ENCODE measurements at places on chromosomes 4 and X.

GRCh38 chr4:102663073-102663472 lies 97.7 kb downstream of the MANBA start:
- no peak for DNase-seq

- no peak for DNase-seq
These were observed 253.9 kb upstream of the NOCT start for GRCh38 chr4:138761638-138762220.

- no peak for DNase-seq
These were observed 31.2 kb downstream of the USP38 start for GRCh38 chr4:143215873-143216272.

DNA sequence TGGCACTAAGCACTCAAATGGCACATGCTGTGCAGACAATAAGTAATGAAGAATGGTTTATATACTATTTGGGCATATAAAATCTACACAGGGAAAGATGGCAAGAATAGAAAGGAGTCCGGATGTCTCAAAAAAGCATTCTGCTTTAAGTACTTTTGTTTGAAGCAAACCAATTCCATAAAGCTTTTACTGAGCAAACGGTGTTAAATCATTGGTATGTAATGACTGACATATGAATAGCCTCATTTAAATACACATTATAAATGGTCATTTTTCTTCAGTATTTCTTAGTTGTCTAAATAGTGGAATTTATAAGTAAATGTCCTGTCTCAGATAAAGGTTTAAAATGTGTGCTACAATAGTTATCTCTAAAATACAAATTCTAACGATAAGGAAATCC lies 6.0 kb downstream of the FBXO8 start:
- DNase-seq, result no peak

DNA sequence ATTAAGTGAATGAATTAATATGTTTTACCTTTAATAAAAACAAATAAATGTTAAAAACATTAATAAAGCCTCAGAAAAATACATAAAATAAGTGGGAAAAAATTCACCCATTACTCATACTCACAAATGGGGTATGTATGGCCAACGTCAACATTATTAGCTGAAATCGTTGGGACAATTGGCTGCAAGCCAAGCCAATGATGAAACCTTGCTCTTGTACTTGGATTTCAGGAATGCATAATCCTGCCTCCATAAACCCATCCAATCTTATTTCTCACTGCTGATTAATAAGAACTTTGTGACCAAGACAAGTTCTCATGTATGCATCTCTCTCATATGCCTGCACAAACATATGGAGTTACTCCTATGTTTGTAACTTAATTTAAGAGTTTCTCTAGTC lies 35.3 kb upstream of the ADAMTS3 start:
- DNase-seq, result no peak

- DNase-seq, result no peak
These were observed 268.1 kb downstream of the DKK2 start for GRCh38 chr4:106767991-106768390.

GRCh38 chr4:175405961-175406360 lies 406.1 kb downstream of the GPM6A start:
- no peak for DNase-seq

GRCh38 chr4:132865458-132865857 lies 283.6 kb upstream of the PCDH10 start:
- DNase-seq, result no peak

- no peak for DNase-seq
These were observed 37.5 kb upstream of the RASGEF1B start for GRCh38 chr4:81509191-81509590.

- DNase-seq, result no peak
These were observed 13.3 kb downstream of the ACOX3 start for GRCh38 chr4:8427262-8427661.

DNA sequence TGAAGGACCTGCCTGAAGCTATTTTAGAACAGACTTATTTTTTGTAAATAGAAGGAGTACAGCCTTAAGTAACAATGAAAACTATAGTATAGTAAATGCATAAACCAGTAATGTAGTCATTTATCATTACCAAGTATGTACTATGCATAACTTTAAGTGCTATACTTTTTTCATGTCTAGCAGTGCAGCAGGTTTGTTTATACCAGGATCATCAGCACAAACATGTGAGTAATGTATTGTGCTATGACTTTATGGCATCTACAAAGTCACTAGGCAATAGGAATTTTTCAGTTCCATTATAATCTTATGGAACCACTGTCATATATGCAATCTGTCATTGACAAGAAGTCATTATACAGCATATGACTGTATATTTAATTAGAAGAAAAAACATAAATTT lies 3.4 kb upstream of the ODAPH start:
- DNase-seq, result no peak

DNA sequence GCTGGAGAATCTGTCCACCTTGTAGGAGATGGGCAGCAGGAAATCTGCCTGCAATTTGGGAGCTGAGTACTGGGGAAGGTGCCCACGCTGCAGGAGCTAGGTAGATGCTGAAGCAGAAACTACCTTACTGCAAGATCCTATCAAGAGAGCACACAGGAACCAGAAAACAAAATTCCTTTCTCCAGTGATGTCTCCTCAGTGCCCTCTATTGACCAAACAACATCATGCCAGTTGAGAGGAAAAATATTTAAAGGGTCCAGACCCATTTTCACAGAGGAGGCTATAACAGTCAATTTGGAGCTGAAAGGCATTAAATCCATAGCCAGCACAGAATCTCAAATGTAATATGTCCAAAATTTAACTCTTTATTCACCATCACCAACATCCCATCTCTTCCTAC lies 406.8 kb downstream of the SLITRK2 start:
- DNase-seq, result no peak

GRCh38 chr4:8523766-8524165 lies 56.4 kb upstream of the GPR78 start:
- DNase-seq, result no peak

GRCh38 chr4:130851107-130851506 lies 1755.2 kb downstream of the C4orf33 start:
- DNase-seq, result no peak

- DNase-seq, result no peak
These were observed 40.3 kb downstream of the FANCB start for GRCh38 chrX:14832586-14832985.

GRCh38 chrX:18041656-18042055 lies 179.0 kb downstream of the BEND2 start:
- no peak for DNase-seq

- no peak for DNase-seq
These were observed 22.0 kb upstream of the EIF4E start for GRCh38 chr4:98950925-98951324.

DNA sequence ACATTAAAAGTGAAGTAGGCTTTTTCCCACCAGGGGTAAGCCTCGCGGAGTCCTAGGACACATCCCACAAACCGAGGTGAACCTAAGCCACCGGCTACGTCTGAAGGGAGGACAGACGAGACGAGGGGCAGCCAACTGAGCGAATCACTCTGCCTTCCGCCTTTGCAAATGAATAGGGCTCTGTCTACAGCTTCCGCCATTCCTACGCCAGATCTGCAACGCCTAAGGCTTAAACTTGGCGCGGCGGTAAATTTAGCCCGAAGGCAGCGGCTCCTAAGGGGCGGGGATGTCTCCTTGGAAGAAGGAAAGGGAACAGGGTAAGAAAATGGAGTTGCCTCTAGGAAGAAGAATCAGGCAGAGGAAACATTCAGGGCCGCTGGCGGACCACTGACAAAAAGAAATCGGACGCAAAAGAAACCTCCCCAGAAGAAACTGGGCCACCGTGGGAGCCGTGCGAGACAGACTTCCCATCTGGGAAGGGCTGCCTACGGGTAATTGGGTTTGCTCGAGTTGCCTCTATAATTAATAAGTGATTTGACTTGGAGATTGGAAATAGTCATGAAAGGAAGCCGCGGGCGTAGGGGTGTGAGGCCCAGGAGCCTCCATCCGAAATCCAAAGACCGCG lies 90.5 kb downstream of the BCOR start:
- no peak for DNase-seq

DNA sequence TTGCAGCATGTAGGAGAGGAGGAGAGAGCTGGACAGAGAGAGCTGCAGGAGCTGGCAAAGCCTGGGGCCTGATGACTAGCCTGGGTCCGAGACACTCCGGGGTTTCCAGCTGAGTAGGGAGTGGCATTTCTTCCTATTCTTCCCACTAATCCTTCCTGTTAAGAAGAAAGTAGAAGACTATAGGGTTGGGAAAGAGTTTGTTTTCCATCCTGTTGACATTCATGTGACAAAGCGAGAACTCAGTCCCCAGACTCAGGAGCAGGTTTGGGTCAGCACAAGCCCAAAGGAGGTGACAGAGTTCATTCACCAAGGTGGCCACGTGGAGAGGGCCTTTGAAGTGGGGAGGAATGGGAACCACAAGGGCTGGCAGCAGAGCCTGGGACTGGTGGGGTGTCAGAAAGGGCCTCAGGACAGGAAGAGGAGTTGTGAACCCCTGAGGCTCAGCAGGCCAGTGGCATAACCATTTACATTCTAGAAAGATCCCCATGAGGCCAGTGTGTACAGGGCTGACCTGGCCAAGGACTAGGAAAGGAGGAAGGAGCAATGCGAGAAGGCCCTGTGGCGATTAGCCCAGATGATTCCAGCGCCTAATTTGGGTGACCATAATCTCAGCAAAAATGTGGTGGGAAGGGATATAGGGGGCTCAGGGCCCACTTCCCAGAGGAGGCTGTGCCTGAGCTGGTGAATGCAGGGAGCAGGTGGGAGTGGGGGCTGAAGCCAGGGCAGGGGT lies 3.3 kb upstream of the HAUS3 start:
- DNase-seq, result peak; percentile 20

GRCh38 chrX:49043220-49043986 lies at the start of gene TFE3:
TFE3 (minus strand) TSS chrX:49043357; CDS start chrX:49043226, 131 bp downstream.
- DNase-seq, result peak; percentile 95

- DNase-seq, result no peak
These were observed 16.5 kb downstream of the SH3KBP1 start for GRCh38 chrX:19870710-19871490.

DNA sequence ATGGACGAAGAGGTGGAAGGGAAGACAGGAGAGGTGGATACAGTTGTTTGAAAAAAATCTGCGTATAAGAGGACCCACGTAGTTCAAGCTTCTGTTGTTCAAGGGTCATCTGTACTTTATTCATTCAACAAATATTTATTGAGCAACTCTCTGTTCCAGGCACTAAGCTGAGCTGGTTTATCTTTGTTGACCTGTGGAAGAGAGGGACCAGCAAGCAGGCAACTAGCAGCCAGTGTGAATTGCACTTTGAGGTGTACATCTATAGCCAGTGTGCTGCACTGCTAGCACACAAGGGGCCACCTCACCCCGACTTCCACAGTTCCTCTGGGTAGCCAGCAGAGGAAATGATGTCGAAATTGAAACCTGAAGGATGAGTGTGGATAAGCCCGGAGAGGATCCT lies 191.4 kb downstream of the SOWAHB start:
- DNase-seq, result no peak

GRCh38 chr4:8394061-8394519 lies 46.4 kb downstream of the ACOX3 start:
- DNase-seq, result no peak

GRCh38 chr4:170007113-170007512 lies 19.1 kb downstream of the MFAP3L start:
- no peak for DNase-seq

DNA sequence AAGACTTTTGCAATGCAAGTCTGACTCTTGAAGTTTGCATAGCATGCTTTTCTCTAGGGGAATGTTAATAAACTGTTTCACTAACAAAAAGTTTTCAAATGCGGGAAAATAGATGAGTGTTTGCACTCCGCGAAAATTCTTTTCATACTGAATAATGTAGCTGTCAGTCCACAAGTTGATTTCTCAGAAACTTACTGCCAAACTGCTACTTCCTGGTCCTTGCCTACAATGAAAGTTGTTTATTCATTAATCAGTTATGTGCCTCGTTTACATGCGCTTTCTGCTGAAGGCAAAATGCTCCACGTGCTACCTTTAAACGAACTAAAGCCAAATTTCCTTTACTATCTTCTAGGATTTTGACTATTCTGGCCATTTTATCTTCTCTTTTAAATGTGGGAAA lies 166.2 kb downstream of the MAGEB17 start:
- no peak for DNase-seq

GRCh38 chrX:111447298-111447697 lies 35.3 kb upstream of the DCX start:
- DNase-seq, result peak; percentile 20
